NCI-H2107 (cell line): ENCODE measurements at places on chromosomes 1 and 21.

GRCh38 chr1:8340448-8340847 lies 22.5 kb downstream of the SLC45A1 start:
- no peak for DNase-seq

DNA sequence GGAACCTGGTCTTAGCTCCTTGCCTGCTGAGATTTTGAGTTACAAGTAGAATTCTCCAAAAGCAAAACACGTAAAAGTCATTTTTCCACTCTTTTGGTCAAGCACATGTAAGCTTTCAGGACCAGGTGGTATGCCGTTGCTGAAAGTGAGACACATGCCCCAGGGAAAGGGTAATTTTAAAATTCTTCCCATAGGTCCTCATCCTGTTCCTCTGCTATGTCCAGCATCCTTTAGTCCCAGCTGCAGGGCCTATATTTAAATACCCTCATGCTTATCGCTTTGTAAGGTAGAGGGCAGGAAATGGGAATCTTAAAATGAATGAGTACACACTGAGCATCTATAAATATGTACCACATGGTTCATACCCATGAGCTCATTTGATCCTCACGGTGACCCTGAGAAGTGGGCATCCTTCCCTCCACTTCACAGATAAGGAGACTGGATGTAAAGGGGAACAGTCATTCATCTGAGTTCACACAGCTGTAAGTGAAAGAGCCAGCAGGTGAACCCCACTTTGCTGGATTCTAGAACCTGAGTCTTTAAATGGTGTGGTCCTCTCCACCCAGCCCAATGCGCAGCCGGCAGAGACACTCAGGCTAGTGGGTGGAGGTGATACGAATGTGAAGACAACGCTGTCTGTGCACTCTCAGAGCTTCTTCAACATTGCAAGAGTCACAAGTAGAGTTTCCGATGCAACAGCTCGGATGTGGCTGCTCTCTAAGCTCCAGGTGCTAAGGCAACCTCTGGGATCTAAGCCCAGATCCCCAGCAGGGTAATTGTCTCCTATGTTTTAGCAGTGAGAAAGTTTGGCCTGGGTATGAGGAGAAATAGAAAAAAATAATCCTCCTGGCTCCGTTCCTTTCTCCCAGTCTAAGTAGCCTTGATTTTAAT lies 163.5 kb downstream of the PLXNA2 start:
- no peak for DNase-seq

DNA sequence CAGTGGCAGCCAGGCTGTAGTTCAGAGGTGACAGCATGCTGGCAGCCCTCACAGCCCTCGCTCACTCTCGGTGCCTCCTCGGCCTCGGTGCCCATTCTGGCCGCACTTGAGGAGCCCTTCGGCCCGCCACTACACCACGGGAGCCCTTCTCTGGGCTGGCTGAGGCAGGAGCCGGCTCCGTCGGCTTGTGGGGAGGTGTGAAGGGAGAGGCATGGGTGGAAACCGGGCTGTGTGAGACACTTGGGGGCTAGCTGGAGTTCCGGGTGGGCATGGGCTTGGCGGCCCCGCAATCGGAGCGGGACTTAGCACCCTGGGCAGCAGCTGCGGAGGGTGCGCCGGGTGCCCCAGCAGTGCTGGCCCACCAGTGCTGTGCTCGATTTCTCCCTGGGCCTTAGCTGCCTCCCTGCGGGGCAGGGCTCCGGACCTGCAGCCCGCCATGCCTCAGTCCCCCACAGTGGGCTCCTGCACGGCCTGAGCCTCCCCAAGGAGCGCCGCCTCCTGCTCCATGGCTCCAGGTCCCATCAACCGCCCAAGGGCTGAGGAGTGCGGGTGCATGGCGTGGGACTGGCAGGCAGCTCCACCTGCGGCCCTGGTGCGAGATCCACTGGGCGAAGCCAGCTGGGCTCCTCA lies 396.8 kb downstream of the FAM72C start:
- DNase-seq, result no peak

DNA sequence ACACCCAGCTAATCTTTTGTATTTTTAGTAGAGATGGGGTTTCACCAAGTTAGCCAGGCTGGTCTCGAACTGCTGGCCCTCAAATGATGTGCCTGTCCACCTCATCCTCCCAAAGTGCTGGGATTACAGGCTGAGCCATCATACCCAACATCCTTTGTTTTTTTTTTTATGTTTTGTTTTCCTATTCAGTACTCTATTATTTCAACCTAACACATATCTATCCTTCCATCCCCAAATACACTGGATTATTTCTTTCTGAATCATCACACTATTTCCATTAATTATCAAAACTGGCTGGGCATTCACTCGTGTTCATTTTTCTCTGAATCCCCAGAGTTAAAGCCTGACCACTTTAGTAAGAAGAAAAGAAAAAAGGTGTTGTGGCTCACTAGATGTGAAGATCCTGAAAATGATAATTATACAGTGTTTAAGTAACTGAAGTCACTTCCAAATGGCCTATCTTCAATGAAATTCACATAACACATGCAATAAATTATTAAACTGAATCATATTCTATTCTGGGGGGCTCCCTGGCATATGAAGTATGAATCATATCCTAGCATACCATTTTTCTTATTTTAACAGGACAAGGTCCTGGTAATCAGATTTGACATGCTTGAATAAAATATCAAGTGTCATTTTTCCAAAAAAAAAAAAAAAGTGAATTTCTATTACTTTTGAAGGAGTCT lies 1754.2 kb downstream of the BRINP3 start:
- no peak for DNase-seq

DNA sequence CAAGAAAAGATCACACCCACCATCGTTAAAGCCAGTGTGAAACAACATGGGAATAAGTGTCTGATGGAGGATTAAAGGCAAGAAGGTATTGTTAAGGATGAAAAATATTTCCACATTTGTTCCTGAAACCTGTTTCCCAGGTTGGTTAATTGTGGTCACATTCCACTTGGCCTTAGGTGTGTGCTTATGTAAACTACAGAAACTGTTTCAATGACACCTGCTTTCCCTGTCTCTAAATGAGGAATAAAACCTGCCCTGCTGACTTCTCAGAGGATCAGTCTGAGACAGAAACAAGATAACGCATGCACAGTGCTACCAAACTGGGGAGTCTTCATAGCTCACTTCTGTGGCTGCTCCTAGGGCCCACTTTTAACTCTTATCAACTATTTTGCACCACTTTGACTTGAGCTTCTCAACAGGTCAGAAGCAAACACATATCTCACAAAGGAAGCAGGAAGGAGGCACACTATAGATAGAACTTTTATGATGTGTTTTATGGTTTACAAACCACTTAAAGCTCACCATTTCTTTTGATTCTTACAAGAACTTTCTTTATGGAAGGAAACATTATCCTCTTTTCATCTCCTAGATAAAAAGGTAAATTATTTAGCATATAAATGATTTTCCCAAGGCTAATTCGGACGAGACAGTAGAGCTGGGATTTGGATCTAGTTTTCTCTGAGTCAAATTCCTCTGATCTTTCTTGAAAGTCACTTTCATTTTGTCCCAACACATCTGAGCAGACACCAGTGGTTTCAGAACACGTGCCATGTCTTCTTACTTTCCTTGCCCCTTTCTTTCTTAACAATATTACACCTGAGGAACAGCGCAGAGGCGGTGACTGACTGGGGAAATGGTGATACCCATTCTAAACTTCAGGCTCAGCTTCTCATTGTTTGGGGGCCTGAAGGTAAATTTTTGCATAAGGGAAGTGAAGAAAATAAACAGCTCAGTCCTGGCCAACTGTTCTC lies 33.4 kb downstream of the CYP2J2 start:
- peak; percentile 43 for DNase-seq

DNA sequence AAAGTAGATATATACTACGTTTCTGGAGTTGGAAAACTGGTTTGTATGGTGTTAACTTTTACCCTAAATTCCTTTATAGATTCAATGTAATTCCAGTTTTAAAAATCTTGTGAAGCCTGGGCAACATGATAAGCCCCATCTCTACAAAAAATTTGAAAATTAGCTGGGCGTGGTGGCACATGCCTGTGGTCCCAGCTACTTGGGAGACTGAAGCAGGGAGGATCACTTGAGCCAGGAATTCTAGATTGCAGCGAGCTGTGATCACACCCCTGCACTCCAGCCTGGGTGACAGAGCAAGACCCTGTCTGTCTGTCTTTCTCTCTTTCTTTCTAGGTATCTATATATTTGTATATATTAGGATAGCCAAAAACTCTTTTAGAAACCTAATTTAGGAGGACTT lies 141.9 kb downstream of the CLEC20A start:
- no peak for DNase-seq

DNA sequence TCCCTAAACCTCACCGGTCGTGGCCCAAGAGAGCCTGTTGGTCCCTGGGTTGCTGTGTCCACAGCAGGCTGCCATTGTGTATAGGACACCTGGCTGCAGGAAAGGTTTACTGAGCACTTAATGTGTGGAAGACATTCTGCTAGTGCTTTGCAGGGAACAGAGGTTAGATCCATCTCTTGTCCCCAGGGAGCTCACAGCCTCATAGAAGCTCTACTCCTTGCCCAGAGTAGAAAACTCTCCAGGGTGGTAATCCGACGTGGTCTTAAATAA lies 16.9 kb upstream of the ALPL start:
- no peak for DNase-seq

DNA sequence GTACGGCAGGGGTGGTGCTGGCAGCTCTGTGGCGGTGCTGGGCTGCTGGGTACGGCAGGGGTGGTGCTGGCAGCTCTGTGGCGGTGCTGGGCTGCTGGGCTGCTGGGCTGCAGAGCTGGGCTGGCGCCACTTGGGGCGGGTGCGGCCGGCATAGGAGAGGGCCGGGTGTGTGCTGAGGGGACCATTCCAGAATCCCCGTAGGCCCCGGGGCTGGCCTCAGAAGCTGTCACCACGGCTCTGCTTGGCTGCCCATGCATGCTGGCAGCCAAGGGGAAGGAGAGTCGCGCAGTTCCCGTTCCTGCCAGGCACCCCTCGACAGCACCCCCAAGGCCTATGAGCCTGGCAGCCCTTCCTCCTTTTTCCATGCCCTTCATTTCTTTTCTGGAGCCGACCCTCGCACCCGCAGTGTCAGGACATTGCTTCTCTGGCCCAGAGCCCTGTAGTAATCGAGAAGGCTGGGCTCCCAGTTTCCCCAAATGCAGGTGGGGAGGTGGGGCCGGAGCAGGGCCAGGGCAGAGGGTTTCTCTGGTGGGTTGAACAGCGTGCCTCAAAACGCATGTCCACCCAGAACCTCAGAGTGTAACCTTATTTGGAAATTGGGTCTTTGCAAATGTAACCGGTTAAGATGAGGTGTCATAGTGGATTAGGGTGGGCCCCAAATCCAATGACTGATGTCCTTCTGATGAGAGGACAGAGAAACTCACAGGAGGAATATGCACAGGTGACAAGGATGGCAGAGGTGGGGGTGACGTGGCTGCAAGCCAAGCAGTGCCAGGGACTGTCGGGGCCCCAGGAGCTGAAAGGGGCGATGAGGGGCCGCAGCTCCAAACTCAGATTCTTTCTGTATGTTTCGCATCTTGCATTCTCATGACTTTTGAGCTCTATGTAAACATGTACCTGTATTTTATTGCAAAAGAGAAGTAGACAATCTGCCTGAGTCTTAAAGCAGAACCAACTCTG lies 71.0 kb upstream of the ACTRT2 start:
- no peak for DNase-seq

DNA sequence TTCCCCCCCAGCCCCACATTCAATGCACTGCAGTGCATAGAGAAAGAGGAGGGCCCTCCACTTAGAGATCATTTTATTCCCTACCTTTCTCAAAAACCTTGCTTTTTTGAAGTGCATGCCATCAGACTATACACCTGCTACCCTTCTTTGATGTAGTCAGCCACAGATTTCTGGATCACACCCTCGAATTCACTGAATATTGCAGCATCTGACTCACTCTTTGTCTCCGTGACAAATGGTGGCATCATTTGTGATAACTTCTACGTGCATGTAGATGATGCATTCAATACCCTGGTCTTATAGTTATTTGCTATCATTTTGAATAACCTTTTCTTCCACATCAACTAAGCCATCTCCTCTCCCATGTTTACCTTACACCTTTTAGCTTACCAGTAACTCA lies 310.3 kb upstream of the SGIP1 start:
- DNase-seq, result no peak

GRCh38 chr21:33789697-33790096 lies 125.9 kb downstream of the ATP5PO start:
- no peak for DNase-seq
